Activated naive CD4-positive, alpha-beta T cell treated with anti-CD3 and anti-CD28 coated beads, Interleukin-2, amount 50 U/mL, for 16 hours (primary cell): ENCODE measurements at places on chromosomes 1 and 21.
A peak's percentile ranks its signal among the peaks of the same experiment; 100 is the strongest.

GRCh38 chr21:44618909-44619308 is 7.0 kb downstream of the KRTAP10-8 start:
- peak; percentile 59 for DNase-seq

GRCh38 chr1:23568608-23569383 is 9.5 kb upstream of the ID3 start:
- DNase-seq, result no peak

GRCh38 chr1:27973771-27974416 is 14.1 kb downstream of the XKR8 start:
- DNase-seq, result no peak

GRCh38 chr1:207603777-207604176 is 41.2 kb upstream of the CR1L start:
- no peak for DNase-seq

DNA sequence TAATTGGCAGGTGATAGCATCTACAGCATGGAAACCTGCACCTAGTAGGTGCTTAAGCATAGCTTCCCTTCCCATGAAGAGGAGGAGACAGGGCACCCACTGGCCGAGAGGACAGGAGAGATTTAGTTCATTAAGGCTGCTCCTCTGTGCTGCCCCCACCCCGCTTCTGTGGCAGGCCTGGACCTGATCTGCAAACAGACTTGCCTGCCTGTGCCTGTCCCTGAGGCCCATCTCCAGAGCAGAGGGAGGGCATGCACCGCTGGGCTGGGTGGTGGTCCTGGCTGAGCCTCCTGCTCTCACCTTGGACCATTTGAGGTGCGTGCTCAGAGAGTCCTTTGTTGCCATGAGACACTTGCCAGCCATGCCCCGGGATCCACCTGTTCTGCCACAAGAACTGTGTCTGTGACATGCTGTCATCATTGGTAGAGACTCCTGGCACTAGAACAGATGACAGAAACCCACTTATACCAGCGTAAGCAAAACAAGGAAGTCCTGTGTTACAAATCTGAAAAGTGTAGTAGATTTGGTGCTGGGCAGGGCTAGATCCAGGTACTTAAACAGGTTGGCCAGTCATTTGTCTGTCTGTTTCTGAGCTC is 55.6 kb downstream of the PTPRF start:
- no peak for DNase-seq

GRCh38 chr1:220294846-220295301 is 22.6 kb upstream of the RAB3GAP2 start:
- no peak for DNase-seq

- DNase-seq, result peak; percentile 41
Measured at GRCh38 chr1:26828411-26828991, 2.0 kb downstream of the ZDHHC18 start.

- no peak for DNase-seq
Measured at GRCh38 chr1:241521718-241522117, 2.2 kb upstream of the FH start.

- no peak for DNase-seq
Measured at GRCh38 chr21:42164818-42165217, 54.1 kb upstream of the ABCG1 start.

- DNase-seq, result no peak
Measured at GRCh38 chr1:176043537-176043936, 163.5 kb downstream of the COP1 start.

GRCh38 chr21:38487901-38488639 is 10.2 kb downstream of the ERG start:
- DNase-seq, result no peak

- DNase-seq, result no peak
Measured at GRCh38 chr1:156458181-156458503, 42.4 kb downstream of the MEF2D start.

GRCh38 chr1:207283421-207283820 is 38.1 kb upstream of the CD55 start:
- no peak for DNase-seq

DNA sequence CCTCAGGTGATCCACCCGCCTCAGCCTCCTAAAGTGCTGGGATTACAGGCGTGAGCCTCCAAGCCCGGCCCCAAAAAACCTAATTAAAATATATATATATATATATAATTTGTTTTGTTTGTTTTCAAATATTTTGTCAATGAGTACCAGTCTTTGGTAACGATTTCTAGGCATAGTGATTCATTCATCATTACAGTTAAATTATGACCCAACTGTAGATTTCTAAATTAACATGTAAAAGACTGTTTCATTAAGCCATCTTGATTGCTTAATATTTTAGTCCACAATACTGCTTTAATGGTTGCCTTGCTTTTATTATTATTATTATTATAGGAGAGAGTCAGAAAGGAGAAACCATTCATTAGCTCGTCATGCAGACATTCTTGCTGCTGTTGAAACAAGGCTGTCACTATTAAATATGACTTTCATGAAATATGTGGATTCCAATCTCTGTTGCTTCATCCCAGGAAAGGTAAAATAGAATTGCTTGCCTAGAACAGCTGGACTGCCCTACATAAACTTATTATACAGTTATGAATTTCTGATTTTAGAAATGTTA is 19.9 kb downstream of the FBXO28 start:
- DNase-seq, result no peak

DNA sequence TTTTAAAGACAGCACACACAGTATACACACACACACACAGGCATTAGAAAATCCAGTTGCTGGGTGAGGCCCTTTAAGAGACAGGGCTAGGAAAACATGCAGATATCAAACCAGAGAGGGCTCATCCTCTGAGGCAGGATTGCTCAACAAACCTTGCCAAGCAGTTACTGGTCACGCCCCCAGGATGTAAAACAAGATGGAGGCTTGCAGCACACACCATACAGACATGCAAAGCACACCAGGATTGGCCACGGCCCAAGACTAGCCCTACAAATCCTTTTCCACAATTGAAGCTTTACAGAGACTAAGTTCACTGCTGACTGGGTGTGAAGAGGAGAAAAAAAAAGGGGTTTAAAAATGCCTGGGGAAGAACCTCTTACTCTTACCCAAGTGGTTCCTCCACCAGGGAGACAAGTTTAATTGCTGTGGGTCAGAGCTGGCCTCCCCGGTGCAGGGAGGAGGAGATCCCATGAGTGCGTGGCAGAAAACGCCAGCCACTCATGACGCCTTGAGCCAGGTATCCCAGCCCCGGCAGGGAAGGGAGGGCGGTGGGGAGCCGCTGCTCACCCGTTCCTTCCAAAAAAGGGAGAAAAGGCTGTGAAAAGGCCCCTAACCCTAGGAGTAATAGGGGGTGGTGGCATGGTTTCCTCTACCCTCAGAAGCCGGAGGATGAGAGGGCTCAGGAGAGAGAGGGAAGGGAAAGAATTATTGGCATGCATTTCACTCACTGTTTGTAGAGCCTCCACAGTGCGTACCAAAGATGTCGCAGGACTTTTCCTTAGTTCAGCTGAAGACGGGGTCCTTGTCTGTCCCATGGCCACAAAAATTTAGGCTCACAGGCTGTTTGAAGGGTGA is 594.6 kb upstream of the ZP4 start:
- no peak for DNase-seq

- no peak for DNase-seq
Measured at GRCh38 chr1:917466-918091, 6.1 kb upstream of the SAMD11 start.

GRCh38 chr1:214952648-214953047 is 129.9 kb upstream of the KCNK2 start:
- no peak for DNase-seq

GRCh38 chr1:33460947-33461629 is 11.4 kb upstream of the ZSCAN20 start:
- no peak for DNase-seq

DNA sequence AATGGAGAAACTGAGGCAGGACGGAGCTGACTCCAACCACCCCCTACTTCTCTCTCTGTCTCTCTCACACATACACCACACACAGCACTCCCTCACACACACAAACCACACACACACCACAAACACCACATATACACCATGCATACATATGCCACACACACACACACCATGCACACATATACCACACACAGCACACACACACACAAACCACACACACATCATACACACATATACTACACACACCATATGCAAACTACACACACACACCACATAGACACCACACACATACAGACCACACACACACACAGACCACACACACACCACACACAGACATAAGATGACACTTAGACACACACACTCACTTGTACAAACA is 94.3 kb downstream of the RIPK4 start:
- no peak for DNase-seq

GRCh38 chr1:33269621-33270020 is 13.3 kb downstream of the ZNF362 start:
- DNase-seq, result no peak

DNA sequence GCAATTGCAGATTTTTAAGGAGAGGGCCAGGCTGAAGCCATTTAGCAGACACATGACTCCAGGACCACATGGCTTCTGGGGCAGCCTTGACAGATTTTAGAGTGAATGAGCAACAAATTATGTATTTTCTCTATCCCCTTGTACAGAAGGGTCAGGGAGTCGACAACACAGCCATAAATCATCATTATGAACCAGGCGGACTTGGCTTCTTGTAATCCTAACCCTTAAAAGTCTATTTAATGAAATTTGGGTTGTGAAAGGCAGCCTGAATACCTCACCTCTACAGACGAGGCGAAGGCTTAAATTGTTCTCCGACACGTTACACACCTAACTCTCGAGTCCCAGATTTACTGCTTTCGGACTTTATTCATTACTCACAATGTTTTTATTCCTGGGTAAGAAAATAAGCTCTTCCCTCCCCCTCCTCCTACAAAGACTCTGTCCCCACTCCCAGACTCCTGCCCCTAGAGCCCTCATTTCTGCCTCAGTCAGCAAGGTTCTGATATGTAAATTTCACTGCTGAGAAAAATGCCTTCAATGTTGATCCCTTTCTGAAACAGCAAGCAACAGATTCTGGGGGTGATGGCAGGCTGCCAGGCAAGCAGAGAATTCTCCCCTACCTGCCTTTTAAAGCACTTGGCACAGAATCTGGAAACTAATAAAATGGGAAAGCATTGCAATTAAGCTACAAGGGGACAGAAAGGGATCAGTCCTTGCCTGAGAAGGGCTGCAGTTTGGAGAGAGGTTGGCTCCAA is 51.6 kb downstream of the PLPP3 start:
- no peak for DNase-seq

DNA sequence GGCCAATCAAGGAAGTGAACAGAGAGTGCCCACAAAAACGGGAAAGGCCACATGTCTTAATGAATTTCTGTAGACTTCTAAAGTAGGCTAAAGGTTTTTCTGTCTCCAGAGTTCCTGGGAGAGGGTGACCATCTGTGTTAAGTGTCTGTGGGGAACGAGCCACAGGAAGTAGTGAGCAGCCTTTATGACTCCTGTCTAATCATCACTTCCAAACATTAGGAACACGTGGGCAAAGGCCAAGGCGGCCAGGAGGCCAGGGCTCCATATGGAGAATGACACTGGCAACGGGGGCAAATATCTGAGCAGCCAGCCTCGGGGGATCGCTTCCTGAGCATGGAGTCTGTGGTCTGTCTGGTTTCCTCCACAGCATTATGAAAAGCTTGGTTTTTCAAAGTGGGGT is 7.1 kb downstream of the FAM89A start:
- no peak for DNase-seq

DNA sequence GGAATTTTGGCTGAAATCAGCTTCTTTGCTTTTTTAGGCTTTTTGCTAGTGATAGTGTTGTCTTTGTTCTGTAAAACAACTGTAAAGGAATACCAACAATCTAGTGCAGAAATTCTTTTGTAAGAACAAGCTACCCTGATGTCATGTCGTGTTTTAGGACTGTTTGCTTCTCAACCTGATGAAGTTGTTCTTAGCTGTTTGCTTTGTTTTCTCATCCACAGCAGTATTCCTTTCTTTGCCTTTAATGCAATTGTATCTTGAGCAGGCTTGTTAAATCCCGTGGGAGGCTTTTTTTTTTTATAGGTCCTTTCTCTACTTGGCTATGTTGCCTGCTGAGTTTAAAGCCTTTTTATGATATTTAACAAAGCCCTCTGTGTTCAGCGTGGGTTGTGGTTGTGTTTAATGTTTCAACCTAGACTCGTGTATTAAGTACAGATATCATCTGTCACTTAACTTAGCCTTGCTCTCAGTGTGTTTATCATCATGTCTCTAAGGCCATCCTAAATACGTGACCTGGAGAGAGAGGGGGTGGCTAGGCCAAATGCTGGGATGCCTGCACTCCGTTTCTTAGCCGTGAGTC is 31.6 kb downstream of the ADARB1 start:
- no peak for DNase-seq

DNA sequence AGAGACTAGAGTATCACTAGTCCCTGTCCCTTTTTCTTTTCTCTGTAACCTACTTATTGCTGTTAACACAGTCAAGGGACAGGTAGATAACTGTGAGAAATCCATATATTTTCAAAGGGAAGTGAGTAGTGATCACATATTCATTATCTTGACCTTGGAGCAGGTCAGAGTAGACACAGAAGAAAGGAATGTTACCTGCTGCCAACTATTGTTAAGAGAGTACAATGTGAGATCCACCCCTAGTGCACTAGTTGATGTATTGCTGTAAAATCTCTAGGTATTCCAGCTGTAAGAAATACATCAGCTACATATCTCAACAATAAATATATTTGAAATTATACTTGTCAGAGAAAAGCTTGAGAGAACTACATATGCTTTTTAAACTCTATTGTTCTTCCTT is 68.7 kb upstream of the ADGRL2 start:
- no peak for DNase-seq
